Right ventricle myocardium superior (tissue), 1 donor: ENCODE measurements at places on chromosomes 1 and 21.

- DNase-seq = no peak
Observed at GRCh38 chr1:155168456-155169210, 4.5 kb downstream of the KRTCAP2 start.

DNA sequence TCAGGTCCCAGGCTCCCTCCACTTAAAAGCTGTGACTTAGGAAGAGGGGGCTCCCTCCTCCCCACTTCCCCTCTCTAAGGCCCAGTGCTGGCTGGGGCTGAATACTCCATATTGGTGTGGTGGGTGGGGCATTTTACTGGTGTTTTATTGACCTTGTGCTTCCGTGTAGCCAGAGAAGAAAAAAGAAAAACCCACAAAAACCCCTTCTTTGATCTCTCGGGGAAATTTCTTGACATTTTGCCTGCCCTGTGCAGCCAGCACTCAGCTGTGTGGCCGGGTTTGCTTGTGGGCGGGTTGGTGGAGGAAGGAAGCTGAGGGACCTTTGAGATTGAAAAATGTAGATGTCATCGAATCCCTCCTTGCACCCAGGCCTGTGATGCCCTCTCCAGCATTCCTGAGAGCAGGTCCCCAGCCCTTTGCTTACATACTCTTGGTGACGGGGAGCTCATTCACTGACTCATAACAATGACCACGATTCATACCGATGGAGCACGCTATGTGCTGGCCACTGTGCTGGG is 24.8 kb downstream of the TNFRSF8 start:
- DNase-seq = no peak

- DNase-seq = peak; percentile 22
Observed at GRCh38 chr1:31653717-31654473, 9.2 kb upstream of the PEF1 start.

DNA sequence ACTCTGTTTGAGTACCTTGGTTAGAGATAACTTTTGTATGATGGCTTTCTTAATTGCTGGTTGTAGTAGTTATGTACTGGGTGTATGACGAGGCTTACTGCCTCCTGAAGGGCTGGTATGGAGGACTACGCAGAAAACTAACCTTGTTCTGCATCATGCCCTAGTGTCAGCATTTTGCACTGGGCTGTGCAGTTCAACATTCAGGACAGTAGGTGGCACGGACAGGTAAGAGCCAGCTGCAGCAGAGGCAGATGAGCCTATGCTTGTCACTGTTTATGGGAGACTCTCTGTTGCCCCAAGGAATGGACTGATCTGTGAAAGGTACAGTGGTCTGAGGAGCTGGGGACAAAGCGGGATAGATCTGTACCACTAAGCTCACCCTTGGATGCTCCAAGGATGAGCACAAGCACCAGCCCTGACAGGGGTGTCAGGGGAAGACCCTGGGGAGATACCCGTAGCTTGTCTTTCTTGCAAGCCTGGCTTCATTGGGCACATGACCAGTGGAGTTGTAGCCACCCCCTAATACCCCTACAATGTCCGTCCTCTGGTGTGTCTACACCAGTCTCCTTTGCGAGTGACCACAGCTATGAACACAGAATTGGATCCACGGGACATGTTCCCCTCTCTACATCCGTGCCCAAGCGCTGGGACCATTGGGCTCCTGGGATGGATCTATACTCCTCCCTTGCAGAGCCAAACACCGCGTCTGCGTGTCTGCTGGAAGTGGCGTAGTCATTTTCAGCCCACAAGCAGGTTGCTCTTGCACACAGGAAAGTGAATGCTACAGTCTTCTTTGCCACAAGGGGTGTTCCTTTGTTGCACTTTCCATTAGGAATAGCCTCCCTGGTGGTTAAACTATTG is 51.1 kb upstream of the CFHR3 start:
- no peak for DNase-seq

GRCh38 chr21:35102488-35103371 is 53.6 kb upstream of the RUNX1 start:
- DNase-seq = peak; percentile 58

DNA sequence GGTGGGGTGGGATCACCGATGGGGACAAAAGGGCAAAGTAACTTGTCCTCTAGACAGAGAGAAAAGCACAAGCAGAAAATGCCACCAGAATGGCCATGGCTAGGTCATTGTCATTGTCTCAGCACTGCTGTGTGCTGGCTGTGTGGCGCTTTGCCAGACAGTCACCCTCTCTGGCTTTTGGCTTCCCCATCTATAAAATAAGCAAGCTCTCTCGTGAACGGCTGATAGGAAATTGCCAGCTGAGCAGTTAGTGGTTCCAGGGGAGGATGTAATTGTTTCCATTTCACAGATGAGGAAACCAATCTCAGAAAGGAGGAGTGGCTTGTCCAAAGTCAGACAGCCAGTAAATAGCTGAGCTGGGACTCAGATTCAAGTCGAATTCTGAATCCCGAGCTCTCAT is 32.5 kb downstream of the PADI2 start:
- no peak for DNase-seq

GRCh38 chr1:37995751-37996345 is 6.0 kb upstream of the SF3A3 start:
- peak; percentile 91 for DNase-seq

DNA sequence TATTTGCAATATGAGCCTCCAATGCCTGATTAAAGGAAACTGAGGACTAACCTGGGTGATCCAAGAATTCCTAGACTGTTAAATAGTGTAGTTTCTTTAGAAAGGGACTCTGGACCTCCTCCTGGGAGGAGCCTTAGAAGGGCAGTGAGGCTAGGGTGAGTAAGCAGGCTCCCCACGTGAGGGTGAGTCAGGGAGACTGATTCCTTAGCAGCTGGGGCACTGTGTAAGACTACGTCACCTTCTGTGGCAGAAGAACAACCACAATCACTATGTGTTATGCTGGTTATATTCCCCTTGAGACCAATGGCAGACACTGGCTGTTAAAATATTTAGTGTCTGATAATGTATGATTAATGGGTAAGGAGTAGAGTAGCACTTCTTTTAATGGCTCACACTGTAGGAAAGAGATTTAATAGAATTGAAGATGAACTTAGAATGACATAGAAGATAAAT is 53.3 kb upstream of the SYT14 start:
- DNase-seq = no peak

- DNase-seq = no peak
Observed at GRCh38 chr1:198001776-198002408, 84.7 kb downstream of the LHX9 start.

- DNase-seq = no peak
Observed at GRCh38 chr1:94012708-94013366, 103.6 kb upstream of the GCLM start.

- no peak for DNase-seq
Observed at GRCh38 chr1:232538224-232538942, 91.5 kb downstream of the SIPA1L2 start.

DNA sequence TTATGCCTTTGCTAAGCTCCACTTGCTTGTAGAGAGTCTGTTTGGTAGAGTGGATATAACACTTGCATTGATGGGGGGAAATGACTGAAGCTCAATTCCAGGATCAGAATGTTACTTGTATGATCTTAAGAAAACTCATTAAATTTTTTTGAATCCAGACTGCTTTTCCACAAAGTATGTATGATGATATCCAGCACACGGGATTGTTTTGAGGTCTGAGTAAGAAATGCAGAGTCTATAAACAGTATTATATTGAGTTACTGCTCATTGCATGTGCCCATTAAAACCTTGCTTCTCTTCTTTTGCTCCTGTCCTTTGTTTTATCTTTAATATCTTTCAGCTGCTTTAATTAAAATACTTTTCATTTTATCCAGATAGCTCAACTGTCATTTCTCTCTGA is 570.4 kb upstream of the ZRANB2 start:
- no peak for DNase-seq

GRCh38 chr1:218845589-218845988 is 328.1 kb upstream of the LYPLAL1 start:
- DNase-seq = no peak

DNA sequence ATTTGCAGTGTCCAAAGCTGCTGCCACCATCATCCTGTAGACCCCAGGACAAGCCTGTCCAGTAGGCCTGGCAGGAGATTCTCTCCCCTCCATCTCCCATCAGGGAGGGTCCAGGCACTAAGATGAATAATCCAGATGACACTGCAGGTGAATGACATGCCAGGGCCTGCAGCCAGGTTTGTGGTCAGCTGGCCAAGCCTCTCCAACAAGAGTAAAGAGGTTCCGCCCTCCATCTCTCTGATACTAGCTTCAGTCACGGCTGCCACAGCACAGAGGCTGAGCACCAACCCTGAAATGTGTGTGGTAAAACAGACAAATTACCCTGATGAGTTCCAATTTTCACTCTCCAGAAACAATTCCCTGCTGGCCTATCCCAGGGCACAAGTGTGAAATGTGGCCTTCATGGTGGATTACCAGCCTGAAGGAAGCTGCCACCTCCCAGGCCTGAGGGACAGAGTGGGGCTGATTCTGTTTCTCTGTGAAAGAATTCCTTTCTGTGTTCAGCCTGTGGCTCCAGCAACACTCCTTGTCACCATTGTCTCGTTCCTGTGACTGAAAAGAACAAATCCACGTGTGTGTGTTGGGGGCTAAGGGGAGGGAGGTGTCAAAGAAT is 19.9 kb upstream of the LHX4 start:
- DNase-seq = no peak

DNA sequence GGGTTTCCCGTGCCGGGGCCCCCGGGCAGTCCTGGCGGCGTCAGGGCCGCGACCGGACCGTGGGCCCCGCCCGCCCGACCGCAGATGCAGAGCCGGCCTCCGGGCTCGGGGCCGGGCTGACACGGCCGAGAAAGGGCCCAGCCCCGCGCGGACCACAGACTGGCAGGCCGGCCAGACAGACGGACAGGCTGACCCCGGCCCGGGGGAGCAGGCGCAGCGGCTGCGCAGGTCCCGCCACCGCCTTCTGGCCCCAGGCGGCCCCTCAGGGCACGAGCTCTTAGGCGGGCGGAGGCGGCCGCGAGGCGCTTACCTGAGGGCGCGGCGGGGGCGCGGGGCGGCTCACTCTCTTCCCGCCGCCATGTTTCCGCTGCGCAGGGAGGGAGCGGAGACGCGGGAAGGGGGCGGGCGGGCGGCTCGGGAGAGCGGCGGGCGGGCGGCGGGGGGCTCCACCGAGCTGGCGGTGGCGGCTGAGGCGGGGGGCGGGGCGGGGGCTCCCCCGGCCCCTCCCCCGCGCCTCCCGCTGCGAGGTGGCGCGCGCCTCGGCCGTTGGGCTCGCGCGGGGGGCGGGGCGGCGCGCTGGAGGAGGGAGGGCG is at the start of gene SCMH1:
Gene SCMH1 (minus strand): TSS at position 558 of the 593 bp plus-strand sequence. CDS start 56,173 bp downstream, outside the sequence.
- peak; percentile 64 for DNase-seq

DNA sequence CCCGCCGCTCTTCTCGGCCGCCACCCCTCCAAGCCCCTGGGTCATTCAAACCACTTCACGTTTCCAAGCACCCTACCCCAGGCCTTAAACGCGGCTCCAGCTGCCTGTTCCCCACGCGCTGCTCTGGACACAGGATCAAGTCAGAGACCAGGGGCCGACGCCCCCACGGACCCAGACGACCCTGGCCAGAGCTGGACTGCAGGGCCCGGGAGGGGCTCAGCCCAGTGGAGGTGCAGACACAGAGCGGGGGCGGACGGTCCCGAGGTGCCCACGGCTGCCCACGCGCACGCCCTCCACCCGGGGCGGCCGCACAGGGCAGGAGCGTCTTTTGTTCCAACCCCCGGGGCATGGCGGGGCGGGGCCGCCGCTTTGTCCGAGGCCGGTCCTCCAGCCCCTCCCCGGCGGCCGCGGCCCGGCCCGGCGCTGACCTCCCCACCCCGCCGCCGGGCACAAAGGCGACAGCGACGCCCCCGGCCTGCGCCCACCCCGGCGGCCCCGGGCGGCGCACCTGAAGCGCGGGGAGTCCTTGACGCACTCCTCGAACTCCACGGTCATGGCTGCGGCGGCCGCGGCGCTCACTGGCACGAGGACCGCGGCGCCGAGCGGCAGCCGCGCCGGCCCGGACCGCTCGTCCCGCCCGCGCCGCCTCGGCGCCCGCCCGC is 338 bp downstream of the ACAP3 start:
- peak; percentile 77 for DNase-seq

DNA sequence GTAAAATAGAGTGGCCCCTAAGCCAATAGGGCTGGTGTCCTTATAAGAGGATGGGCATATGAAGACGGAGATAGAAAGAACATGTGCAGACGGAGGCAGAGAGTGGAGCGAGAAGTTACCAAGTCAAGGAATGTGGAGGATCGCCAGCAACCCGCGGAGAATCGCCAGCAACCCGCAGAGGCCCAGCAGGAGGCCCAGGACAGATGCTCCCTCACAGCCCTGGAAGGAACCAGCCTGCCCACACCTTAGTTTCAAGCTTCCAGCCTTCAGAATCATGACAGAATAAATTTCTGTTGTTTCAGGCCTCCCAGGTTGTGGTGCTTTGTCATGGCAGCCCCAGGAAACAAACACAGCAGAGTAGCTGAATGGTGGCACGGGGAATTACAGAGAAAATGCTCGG is 9.6 kb downstream of the CLDN14 start:
- no peak for DNase-seq

- DNase-seq = no peak
Observed at GRCh38 chr1:40594187-40594531, 62.7 kb downstream of the ZNF684 start.

- DNase-seq = no peak
Observed at GRCh38 chr1:47663286-47663685, 225.4 kb downstream of the FOXD2 start.

GRCh38 chr21:31218830-31219608 is 125.0 kb downstream of the TIAM1 start:
- DNase-seq = peak; percentile 70

- no peak for DNase-seq
Observed at GRCh38 chr1:220315070-220315839, 43.0 kb upstream of the RAB3GAP2 start.

- no peak for DNase-seq
Observed at GRCh38 chr21:37800456-37801061, 115.7 kb downstream of the KCNJ6 start.

DNA sequence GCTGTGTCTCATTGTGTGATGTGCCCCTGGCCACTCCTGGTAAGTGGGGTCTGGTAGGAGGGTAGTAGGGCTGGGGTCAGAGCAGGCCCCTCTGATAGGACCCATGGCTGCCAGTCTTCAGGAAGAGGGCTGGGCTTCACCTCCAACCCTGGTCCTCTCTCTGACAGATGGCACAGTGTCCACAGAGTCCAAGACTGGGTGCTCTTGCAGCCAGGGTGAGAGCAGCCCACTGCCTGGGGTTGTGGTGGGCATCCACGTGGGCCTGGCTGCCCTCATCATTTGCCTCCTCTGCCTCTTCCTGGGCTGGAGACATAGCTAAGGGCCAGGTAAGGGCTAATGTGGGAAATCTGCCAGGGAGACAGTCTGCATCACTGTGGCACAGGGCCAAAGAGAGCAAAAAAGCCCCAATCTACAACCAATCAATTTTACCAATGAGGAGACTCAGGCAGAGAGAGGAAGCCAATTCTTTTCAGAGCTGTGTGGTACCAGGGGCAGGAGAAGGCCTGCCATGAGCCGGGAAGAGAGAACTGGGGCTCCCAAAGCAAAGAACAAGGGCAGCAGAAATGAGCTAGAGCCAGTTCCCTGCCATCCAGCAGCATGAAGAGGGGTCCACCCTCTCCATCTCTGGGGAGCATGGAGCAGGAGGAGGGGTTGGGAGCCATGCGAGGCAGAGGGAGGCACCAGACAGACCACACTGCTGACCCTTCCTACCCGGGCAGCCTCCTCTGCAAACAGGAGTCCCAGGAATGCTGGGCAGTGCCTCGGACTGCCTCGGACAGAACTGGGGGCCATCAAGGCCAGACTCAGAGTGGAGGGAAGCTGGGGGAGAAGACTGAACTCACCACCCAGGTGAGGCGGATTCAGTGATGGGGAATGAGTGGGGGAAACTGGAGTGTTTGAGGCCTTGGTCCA is 26.8 kb downstream of the SLC27A3 start:
- DNase-seq = no peak
